ENCODE measurements at places on chromosomes 4 and X. TPM values are rescaled to one million over a fixed set of nuclear protein-coding genes. Genes with fewer than 3 reads are reported as not detected.

Gene HTT-AS
- total RNA-seq: not detected

GRCh38 chr4:149630064-149630463 is 185.6 kb downstream of the IQCM start:
- H3K4me1 ChIP-seq: no peaks in the 10 kb centered on the region
- no peaks in the 10 kb centered on the region for H3K27me3 ChIP-seq
- no peaks in the 10 kb centered on the region for H3K36me3 ChIP-seq

Gene CA5B
- total RNA-seq: 14.1 TPM

- no peaks in the 10 kb centered on the region for H3K27me3 ChIP-seq
- DNase-seq: no peak
- no peaks in the 10 kb centered on the region for H3K4me1 ChIP-seq
These were observed 2.7 kb upstream of the GRIA3 start for GRCh38 chrX:123181233-123181914.

Gene NSG1
- total RNA-seq: 0.75 TPM

DNA sequence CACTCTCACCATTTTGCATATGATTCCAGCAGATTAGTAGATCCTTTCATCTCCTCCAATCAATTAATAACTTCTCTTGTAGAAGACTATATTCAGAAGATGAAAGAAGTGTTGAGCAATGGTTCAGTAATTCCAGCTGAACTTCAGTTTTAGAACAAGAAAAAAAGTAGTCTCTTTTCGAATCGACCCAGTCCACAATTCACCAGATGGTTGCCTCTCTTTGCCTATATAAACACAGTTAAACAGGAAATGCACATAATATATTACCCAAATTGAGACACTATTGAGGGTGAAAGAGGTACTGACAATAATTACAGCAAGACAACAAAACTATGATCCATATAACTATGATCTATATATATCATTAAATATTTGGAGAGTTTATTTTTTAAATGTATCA is 16.8 kb upstream of the FAM241A start:
- H3K4me1 ChIP-seq: no peaks in the 10 kb centered on the region
- H3K4me3 ChIP-seq: no peak overlapping the region
- H3K36me3 ChIP-seq: no peaks in the 10 kb centered on the region
- no peaks in the 10 kb centered on the region for H3K27me3 ChIP-seq
- DNase-seq: no peak

Gene MAP3K15
- not detected for total RNA-seq

DNA sequence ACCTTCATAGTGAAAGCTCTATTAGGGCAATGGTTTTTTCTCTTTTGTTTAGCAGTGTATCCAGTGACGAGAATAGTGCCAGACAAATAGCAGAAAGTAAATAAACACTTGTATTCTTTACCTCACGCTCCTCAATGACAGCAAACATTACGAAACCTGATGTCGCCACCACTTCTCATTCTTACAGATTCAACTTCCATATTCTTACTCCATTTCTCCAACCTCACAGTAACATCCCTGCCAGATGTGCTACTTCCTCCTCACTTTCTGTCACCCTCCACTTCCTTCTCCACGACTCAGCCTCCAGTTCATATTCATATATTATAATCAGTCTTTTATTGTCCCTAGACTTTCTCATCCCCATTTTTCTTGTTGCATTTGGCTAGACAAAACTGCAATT is 1956.2 kb upstream of the AGA start:
- H3K27me3 ChIP-seq: no peaks in the 10 kb centered on the region
- H3K27ac ChIP-seq: no peak overlapping the region
- H3K36me3 ChIP-seq: no peaks in the 10 kb centered on the region
- no peaks in the 10 kb centered on the region for H3K4me1 ChIP-seq

Data from Karpas-422 (cell line).